ENCODE measurements at places on chromosomes 11 and 22.

DNA sequence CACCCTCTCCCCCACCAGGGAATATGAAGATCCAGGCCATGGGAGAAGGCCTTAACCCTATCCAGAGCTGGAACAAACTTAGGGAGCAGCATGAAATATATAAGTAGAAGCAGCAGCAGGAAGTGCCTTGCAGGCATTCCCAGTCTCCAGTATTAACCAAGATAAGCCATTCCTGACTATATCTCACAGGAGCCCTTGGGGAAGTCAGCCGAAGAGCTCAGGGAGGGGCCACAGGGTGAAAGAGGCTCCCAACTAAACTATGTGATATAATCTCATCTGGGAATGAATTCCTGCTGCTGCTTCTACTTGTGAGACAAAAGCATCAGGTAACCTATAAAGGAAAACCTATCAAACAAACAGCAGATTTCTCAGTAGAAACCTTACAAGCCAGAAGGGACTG is 36.1 kb upstream of the GUCY1A2 start:
- no peak for DNase-seq

DNA sequence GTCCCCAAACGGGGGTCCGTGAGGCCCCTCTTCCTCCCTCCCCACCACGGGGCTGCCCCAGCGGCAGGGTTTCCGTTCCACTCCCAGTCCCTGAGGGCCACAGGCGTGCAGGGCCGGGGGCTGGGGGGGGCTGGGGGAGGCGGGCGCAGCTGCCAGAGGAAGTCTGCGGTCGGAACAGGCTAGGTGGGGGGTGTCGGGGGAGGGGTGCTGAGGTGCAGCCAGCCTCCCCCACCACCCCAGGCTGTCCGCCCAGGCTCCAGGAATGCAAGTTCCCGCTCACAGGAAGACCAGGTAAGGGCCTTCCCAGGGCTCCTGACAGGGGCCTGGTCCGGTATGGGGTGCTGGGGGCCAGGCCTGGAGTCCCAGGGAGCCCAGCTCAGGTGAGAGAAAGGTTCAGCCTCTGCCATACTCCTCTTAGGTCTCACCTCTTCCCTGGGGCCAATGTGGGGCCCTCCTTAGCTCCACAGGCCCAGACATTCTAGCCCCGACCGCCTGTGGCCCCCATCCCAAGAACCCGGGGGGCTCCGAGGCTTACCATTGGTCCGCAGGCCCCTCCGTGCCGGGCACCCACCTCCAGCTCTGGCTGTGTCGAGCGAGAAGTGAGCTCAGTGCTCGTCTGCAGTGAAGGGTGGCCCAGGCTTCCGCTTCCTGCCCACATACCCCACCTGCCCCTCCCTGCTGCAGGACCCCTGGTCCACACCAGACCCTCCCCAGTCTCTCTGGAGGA is at the start of gene PTPRCAP:
PTPRCAP (minus strand) TSS at position 601 of the 727 bp plus-strand sequence; CDS start at position 538, 63 bp downstream.
- DNase-seq = peak; percentile 70

DNA sequence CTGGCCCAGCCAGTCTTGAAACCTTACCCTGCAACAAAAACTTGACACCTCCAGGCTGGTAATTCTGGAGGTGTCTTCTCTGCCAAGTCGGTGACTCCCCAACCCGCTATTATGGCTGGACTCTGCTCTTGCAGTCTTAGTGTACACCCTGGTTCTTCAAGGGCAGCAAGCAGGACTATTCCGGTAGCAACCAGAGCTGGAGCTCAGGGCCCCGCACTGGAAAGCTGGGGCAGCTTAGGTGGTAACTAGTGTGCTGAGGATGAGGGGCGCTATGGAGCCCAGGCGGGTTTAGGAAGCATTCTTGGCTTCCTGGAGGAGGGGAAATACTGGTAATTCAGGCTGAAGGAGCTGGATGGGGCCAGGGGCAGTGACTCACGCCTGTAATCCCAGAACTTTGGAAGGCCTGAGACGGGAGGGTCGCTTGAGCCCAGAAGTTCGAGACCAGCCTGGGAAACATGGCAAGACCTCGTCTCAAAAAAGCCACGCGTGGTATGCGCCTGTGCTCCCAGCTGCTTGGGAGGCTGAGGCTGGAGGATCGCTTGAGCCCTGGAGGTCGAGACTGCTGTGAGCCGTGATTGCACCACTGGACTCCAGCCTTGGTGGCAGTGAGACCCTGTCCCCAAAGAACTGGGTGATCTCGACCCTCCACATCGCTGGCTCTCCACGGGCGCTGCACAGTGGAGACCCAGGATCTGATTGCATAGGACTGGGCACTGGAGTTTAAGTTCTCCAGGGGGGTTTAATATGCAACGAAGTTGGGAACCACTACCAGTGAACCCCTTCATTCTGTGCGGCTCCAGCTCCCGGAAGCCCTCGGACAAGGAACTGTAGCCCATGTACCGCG is 10.6 kb upstream of the AIFM3 start:
- no peak for DNase-seq

DNA sequence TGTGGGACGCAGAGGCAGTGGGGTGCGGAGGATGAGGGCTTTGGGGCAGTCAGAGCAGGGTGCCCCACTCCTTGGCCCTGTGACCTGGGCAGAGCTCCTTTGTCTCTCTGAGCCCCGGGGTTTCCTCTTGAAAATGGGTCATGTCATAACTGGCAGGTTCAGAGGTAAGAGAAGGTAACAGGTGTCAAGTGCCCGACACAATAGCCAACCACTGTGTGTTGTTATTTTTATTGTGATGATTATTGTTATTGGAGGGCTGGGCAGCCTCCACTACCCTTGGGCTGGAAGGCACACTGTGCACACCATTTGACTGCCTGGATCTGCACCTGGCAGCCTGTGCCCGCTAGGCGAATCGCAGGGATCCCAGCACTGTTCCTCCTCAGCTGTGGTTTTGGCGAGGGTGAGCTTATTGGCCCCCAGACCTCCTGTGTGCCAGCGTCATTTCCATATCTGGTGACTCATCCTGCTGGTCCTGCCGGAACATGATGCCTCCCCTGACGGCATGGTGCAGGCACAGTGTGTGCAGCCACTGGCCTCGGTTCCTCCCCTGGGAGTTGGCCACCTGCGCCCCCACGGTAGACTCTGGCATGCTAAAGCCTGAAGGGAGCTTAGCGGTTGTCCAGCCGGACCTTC is 15.4 kb upstream of the SOX10 start:
- no peak for DNase-seq

- no peak for DNase-seq
These were observed 4.8 kb upstream of the NAP1L4 start for GRCh38 chr11:2996976-2997375.

GRCh38 chr11:110159476-110159875 is 66.3 kb downstream of the ZC3H12C start:
- no peak for DNase-seq

DNA sequence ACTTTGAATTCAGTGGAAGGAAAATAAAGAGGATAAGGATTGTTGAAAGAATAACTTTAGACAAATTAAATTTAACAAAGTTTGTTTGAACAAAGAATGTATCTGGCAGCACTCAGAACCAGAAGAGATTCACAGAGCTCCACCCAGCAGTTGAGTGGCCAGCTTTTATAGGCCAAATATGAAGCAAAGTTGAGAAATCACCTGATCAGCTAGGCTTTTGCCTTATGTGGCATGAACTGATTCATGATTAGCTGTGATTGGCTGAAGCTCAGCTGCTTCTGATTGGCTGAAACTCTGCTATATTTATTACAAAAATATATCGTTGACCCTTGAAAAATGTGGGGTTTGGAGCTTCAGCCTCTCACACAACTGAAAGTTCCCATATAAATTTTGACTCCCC is 62.6 kb downstream of the PIWIL4 start:
- no peak for DNase-seq

GRCh38 chr22:37752189-37753087 is 55.3 kb upstream of the GCAT start:
- no peak for DNase-seq

Measured in CD4-positive, alpha-beta T cell treated with Interleukin-4 for 4 hours (primary cell).